Left forelimb (tissue), 1 donor: ENCODE measurements at places on chromosomes 6 and 20.

DNA sequence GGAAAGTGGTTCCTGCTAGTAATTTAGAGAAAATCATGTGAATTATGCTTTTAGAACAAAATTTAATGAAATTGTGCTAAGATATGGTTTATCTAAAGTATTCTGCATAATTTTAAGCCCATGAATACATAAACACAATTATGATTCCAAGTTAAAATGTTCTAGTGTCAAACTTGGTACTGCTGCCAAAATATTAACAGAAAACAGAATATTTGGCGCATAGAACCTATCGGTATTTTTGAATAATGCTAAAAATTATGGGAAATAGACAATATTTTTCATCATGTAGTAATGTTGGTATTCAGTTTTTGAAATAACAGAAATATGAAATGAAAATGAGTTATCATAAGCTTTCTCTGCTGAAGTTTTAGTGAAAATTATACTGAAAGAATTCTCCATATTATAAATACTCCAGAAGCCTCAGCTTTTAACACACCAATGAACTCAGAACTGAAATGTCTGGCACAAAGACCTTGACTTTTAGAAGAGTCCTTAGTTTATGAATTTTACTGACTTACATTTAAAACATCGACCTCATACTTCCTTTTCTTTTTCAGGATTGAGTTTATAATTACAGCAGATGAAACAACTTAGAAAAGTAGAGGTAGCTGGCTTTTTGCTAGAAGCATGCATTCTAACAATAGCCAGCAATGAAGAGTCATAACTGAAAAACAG lies 1192.3 kb upstream of the GJE1 start:
- DNase-seq, result no peak

- no peak for DNase-seq
These were observed 11.0 kb upstream of the SIM1 start for GRCh38 chr6:100475554-100476320.

DNA sequence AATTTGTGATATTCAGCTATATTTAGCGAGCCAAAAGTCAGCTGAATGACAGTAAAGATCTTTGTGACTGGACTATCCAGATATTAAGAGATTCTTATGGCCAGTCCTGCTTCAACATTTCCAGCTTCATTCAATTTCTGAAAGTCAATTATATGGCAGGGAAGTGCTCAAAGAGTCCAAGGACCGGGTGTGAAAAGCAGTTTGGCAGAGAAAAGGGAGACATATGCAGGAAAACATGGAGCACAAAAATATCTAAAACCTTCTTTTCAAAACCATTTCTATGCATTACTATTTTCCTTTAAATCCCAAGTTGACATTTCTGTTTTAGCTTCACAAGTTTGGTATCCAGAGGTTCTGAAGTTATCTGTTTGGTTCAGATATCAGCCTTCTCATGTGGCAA lies 5.0 kb downstream of the MPC1 start:
- no peak for DNase-seq

- DNase-seq, result no peak
These were observed 7.5 kb upstream of the LY86 start for GRCh38 chr6:6581054-6581453.

DNA sequence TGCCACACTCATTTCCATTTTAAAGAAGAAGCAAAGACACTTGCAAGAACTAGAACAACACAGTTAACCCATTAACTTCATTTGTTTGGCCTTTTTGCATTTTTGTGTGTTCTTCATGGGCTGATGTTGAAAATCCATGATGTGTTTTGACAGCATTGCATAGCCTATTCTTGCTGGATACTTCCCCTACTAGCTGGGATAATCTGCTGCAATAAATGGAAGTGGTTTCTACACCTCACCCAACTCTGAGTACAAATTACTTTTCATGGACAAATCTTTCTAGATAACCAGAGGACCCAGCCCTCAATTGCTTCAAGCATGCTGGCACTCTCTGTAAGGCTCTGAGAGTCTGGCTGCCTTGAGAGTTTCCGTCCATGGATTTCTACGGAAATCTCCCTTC lies 26.5 kb downstream of the CST9L start:
- DNase-seq, result no peak

- no peak for DNase-seq
These were observed 33.8 kb upstream of the CTAGE9 start for GRCh38 chr6:131744432-131745287.
